ENCODE measurements at places on chromosomes 7 and 10.

GRCh38 chr7:24720283-24720682 is 37.0 kb downstream of the GSDME start:
- no peak for DNase-seq

DNA sequence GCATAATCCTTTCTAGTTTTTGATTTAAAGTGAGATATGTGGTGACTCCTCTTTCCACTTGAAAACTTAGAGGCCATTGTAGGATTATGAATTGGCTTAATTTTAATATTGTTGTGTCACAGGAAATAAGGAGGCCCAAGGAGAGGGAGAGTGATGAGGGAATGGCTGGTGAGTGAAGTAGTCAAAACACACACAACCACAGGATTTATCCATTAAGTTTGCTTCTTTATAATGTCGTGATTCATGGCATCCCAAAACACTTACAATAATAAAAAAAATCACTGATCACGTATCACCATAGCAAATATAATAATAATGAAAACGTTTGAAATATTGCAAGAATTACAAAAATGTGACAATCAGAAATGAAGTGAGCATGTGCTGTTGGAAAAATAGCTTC is 1215.5 kb upstream of the LRRTM3 start:
- no peak for DNase-seq

DNA sequence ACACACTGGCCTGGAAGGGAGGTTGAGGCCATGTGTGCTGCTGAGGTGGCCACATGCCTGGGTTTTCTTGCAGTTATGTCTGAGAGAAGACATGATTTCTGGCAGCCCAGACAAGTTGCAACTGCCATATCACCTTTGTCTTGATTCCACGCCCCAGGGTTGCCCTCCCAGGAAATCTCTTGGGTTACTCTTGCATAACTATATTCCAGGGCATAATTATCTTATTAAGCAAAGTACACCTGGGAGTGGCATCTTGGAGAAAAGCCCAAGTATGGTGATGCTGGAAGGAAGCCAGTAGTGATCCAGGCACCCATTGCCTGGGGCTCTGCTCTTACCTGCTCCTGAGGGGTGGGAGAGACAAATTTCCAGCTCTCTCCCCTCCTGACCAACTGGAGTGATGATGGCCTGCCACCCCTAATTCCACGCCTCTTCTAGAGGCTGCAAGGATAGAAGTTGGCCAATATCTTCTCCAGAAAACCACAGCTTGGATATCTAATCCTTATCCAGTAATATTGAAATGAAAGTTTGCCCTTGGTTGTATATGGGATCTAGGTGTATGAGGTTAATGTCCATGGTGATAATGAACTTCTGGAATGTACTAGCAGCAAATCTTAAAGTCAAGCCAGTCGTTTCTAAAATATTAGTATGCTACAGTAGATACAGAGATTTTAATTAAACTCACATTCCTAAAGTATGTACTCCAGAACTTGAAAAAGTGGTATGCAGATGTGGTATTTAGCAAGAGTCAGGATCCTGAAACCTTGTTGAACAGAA is 5.0 kb downstream of the AKR1B10 start:
- DNase-seq: peak; percentile 33

DNA sequence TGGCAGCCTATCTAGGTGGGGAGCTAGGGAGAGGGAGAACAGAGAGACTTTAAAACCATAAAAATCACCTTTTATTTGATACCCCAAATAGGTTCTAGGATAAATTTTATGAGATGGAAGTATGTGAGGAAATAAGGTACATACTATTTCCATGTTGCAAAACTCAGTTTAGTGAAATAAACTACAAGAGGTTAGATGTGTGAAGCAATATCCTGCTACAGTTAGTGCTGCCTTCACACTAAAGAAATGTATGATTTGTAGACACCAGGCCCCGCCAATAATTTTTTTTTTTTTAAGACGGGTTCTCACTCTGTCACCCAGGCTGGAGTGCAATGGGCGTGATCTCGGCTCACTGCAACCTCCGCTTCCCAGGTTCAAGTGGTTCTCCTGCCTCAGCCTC is 34.4 kb upstream of the RSBN1L start:
- DNase-seq: no peak

DNA sequence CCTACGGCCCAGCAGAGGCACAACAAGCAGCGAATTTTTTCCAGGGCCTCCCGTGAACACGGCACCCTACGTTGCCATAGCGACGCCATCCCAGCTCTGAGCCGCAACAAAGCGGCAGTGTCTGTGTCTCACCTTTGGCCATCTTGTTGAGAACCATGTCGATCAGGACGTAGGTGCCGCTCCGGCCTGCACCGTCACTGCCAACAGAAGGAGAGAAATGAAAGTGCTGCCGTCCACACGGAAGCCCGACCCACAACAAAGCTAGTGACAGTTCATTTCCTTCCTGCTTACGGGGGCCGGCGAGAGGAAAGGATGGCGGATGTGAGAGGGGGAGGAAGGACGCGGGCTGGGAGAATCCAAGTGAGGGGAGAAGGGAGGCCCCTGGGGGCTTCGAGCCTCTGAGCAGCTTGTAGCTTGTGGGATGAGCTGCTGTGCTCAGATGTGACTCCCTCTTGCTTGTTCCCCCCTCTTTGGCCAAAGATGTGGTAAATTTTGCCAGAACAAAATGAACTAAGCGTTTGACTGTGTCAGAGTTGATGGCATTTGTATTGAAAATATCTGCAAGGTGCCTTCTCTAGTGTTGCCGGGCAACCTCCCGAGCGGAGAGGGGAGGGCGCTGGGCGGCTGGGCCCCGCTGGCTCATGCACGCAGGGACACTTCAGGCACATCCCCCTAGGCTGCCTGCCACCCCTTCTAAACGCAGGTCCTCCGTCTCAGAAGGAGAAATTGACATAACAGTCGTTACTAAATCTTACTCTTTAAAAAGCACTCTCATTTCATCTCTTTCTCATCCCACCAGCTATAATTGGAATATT is 232.2 kb downstream of the DNAJB6 start:
- peak; percentile 68 for DNase-seq

- DNase-seq: no peak
Measured at GRCh38 chr10:100371482-100372027, 24.5 kb downstream of the SCD start.

DNA sequence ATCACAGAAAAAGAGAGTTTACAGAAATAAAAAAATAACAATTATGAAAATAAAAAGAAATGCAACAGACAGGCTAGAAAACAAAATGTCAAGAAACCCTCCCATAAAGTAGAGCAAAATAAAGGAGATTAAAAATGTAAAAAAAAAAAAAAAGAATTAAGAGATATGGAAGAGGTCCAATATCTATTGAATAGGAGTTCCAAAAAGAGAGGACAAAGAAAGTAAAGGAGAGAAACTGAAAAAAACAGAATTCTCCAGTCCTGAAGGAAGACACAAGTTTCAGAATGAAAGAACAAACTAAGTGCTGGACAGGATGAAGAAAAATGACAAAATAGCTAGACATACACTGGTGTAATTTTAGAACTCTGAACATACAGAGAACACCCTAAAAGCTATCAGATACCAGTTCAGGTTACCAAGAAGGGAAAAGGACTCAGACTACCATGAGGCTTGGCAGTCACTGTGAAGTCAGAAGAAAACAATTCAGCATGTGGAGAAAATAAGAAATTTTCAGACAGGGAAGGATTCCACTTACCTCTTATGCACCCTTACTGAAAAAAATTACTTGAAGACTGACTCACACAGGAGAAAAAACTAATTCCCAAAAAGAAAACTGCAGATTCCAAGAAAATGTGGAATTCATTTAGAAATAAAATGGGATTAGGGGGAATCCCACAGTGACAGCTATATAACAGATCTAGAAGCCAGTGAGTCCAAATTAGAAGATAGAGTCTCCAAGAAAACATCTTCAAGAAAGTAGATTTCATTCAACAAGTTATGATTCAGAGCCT is 40.4 kb upstream of the ABLIM1 start:
- peak; percentile 41 for DNase-seq

- no peak for DNase-seq
Measured at GRCh38 chr7:96621932-96622331, 87.7 kb downstream of the SEM1 start.
